CMK (cell line): ENCODE measurements at places on chromosomes 11 and 22.

- no peak for DNase-seq
Measured at GRCh38 chr11:45930031-45930794, 7.8 kb downstream of the LARGE2 start.

GRCh38 chr11:36339888-36340287, 43.8 kb downstream of the PRR5L start:
- no peak for DNase-seq

DNA sequence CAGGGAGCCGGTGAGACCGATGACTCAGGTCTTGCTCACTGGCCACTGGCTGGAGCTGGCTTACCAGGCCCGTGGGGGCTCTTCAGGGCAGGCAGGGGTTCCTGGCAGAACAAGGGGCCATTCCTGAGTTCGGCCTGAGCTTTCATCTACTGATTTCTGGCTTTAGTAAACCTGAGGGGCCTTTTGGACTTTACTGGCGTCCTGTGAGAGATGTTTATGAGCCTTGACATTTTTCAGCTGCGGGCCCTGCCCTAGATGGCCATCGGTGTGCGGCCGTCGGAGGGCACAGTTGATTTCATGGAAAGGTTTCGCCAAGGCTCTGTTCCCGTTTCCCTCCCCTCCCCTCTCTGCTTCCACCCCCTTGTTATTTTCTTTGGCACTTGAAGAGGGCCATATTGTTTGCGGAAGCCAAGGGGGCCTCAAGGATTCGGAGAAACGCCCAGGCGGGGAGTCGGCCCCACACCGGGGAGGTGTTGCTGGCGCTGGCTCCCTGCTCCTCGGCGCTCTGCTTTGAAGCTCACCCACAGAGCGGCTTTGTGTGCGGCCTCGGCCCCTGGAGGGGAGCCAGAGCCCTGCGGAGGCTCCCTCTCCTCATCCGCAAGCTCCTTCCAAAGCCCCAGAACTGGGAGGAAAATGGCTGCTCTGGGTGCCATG, 17.7 kb downstream of the ELF5 start:
- DNase-seq: no peak

GRCh38 chr11:103826856-103827255, 209.6 kb upstream of the DDI1 start:
- DNase-seq: no peak

- no peak for DNase-seq
Measured at GRCh38 chr11:123137431-123138224, 57.4 kb downstream of the CLMP start.

GRCh38 chr11:66012371-66012945, 650 bp downstream of the CST6 start:
- no peak for DNase-seq

DNA sequence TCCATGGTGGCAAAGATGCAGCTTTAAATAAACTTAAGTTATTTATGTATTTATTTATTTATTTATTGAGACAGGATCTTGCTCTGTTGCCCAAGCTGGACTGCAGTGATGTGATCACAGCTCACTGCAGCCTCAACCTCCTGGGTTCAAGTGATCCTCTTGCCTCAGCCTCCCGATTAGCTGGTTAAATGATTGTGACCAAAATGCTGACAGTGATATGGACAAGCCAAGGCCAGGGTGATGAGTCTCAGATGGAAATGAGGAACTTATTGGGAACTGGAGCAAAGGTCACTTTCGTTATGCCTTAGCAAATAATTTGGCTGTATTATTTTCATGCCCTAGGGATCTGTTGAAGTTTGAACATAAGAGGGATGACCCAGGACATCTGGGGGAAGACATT, 9.3 kb upstream of the LRP5 start:
- DNase-seq: no peak

DNA sequence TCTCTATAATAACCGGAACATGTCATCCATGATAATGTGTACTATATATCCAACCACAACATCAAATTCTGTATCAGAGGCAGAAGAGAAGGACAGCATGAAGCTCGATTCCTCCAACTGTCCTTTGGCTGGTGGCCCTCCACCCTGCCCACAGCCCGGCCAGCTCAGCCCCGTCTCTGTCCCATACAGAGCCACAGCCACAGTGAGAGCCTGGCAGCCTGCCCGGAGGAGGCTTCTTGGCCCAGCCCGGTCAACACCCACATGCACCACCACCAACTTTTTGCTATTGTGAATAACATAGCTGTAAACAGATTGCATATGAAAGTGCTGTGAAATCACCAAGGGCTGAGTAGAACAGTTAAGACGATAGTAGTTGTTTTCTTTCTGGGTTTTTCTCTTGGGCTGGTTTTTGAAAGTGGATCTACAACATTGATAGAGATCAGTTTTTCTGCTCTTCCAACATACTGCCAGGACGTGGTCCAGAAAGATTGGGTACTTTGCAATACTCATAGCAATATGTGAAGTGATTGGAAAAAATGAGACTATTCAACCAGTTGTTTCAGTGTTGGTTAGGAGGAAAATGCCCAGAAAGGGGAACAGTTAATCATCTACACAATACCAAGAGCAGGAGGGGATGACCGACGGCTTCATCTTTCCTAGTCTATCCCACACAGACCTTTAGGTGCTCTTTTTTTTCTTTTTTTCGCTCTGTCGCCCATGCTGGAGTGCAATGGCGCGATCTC, 6.9 kb upstream of the TUBA8 start:
- no peak for DNase-seq
